Posterior cingulate gyrus (tissue), 11 donors: ENCODE measurements at places on chromosomes 16 and 17.

GRCh38 chr17:65561452-65562205 lies at the start of gene AXIN2:
AXIN2 (minus strand) TSS chr17:65561648; CDS start chr17:65558620, 3,028 bp downstream.
- DNase-seq = peak; percentile 87

GRCh38 chr17:77531002-77531401 lies 390.2 kb downstream of the SEC14L1 start:
- no peak for DNase-seq

DNA sequence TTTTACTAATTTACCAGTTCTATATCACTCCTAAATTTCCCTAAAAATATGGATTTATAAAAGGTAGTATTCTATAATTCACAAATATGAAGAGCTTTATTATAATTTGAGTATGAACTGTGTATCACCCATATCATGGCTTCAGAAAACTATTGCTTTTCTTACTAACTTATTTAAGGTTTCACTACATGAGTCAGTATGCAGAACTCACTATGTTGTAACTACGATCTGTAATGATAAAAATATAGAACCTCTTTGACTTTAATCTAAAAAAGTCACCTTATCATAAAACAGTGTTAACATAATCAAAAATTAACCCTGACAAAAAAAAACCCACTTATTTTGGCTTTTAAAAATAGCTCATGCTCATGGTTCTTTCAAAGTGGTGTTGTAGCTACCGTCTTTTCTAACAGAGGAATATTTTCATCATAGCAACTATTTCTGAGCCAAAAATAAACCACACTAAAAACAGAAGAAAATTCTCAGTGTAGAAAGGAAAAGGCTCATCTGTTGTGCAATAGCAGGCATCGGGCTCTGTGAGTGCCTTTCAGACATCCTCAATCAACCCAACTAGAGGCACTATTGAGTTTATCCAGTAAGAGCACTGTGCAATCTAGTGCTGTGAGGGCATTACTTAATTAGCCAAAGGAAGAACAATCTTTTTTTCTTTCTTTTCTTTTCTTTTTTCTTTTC lies 42.1 kb downstream of the ITGAM start:
- no peak for DNase-seq

DNA sequence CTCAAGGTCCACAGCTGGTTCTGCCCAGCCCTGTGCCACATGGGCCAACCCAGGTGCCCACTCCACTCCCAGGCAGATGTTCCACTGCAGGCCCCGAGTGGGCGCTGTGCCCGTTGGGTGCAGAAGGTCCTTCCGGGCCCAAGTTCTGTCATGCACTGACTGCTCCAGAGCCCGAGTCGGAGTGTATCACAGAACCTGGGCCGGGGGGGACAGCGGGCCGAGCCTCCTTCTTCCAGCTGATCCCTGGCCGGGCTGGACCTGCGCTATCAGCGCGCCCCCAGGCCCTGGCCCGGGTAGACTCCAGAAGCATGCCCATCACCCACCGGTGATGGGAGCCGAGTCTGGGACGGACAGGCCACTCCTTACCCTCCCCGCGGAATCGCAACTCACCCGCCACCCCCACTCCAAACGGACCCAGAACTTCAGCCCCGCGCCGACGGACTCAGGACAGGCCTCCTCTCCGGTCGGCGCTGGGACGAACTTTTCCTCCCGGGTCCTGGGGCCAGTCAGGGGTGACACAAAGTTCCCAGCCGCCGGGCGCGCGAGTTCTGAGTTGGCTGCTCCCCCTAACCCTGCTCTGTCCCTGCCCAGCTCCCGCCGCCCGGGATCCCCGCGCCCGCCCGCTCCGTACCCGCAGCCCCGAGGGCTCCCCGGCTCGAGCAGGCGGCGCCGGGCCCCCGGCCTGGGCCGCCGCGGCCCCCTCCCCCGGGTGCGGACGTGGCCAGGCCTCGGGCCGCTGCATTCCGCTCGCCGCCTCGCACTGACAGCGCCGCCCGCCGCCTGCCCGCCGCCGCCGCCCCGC lies at the start of gene COPZ2:
Gene COPZ2 (minus strand): TSS at position 762 of the 802 bp plus-strand sequence. CDS start 20 bp downstream, at position 742.
- peak; percentile 80 for DNase-seq

- no peak for DNase-seq
Observed at GRCh38 chr16:24178496-24178895, 77.6 kb upstream of the CACNG3 start.

DNA sequence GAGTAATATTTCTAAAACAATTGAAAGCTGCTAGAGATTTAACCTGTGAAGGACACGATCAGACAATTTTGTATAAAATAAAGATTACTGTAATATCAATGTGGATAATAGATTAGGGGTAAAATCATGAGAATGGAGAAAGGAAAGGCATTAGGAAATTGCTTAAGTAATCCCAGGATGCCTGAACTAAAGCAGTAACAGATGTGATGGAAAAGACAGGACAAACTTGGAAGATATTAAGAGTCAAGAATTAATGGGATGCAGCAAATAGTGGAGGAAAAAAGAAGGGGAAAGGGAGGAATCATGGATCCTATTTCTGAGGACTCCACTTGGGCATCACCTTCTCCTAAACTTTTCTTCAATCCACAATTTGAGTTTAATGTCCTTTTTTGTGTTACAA lies 437.1 kb upstream of the PMFBP1 start:
- DNase-seq = no peak

GRCh38 chr16:11539641-11540050 lies 47.1 kb downstream of the LITAF start:
- DNase-seq = no peak

DNA sequence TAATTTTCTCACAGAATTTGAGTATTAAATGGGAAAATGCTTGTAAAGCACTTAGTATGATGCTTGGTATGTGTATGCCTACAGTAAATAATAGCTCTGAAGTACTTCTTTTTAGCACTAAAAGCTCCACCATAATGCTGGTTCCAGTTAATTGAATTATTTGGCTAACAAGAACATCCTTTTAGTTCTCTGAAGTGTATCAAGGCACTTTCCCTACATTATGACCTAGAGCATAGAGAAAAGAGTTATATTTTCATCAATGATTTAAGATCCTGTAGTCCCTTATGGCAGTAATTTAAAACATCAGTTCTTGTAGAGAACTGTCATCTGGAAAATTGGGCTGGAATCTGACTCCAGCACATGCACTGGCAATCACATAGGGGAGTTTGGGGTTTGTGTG lies 21.9 kb upstream of the PHAF1 start:
- DNase-seq = no peak

DNA sequence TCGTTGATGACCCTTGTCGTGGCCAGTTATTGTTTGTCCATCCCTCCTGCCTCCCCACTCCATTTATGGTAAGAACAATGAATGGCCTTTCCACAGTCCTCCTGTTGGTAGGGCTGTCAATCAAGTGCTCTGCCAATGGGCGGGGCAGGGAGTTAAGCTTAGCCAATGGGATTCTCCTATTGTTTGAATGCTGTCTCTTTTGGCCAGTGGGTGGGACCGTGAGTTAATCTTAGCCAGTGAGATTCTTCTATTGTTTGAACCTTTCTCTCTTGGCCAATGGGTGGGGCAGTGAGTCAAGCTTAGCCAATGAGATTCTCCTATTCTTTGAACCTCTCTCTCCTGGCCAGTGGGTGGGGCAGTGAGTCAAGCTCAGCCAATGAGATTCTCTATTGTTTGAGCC lies 85.4 kb downstream of the IRX3 start:
- DNase-seq = no peak

DNA sequence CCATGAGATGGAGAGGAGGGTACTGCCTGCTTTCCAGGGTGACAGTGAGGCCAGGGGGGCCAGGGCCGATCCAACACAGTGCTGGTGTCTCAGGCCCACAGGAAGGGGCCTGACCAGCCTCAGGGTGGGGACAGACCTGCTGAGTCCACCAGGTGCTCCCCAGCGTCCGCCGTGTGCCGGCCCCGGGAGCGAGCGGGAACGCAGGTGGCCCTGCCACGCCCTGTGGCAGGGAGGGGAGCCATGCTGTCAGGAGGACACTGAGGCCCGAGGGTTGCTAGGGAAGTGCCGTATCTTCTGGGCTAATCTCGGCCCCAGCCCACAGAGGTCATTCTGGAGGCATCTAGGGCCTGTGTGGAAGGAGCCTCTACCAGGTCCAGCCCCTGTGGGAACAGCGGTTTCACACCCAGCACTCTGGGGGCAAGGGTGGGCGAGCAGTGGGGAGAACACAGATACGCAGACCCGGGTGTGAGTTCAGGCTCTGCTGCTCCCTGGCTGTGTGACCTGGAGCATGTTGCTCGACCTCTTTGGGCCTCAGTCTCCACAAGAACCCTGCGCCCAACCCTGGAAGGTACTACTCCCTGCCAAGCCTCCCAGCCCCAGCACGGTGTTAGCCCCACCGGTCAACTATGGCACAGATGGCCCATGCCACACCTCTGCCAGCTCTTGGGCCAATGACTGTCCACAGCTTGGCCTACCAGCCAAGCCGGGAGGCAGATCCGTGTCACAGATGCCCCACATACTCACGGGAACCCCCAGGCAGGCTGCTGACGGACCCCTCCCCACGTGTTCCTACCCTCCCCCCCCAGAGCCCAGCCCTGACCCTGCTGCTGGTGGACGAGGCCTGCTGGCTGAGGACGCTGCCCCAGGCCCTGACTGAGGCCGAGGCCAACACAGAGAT lies 43.9 kb upstream of the ZC3H18 start:
- DNase-seq = no peak

GRCh38 chr16:25838724-25839186 lies 147.0 kb downstream of the HS3ST4 start:
- DNase-seq = peak; percentile 8

- DNase-seq = peak; percentile 68
Observed at GRCh38 chr16:85291302-85292148, 179.3 kb upstream of the CIBAR2 start.

DNA sequence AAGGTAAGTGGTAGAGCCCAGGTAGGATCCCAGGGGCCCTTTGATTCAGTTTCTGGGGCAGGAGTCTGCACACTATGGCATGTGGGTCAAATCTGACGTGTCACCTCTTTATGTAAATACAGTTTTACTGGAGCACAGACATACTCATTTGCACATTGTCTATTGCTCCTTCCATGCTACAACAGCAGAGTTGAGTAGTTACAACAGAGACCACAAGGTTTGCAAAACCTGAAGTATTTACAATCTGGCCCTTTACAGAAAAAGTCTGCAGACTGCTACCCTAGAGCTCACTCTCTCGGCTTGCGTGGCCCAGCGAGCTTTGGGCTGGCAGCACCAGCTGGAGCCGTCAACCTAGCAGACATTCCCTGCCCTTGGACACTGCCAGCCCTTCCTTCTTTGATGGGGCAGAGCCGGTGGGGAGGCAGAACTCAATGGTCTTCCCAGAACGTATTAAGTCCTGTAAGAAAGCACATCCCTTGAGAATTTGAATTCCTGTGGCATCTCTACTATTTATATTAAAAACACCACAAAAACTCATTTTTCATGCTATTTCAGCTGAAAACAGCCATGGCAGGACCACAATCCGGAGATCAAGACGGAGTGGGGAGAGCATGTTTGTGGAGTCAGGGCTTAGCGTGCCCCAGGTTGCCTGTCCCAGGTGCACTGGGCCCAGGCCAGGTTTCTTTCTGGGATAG lies 133.1 kb upstream of the NUDT7 start:
- DNase-seq = no peak

GRCh38 chr16:1912215-1912543 lies 6.0 kb downstream of the HS3ST6 start:
- no peak for DNase-seq

GRCh38 chr16:81517629-81518438 lies 73.2 kb downstream of the CMIP start:
- DNase-seq = no peak

- no peak for DNase-seq
Observed at GRCh38 chr16:53908731-53909130, 204.8 kb downstream of the FTO start.

DNA sequence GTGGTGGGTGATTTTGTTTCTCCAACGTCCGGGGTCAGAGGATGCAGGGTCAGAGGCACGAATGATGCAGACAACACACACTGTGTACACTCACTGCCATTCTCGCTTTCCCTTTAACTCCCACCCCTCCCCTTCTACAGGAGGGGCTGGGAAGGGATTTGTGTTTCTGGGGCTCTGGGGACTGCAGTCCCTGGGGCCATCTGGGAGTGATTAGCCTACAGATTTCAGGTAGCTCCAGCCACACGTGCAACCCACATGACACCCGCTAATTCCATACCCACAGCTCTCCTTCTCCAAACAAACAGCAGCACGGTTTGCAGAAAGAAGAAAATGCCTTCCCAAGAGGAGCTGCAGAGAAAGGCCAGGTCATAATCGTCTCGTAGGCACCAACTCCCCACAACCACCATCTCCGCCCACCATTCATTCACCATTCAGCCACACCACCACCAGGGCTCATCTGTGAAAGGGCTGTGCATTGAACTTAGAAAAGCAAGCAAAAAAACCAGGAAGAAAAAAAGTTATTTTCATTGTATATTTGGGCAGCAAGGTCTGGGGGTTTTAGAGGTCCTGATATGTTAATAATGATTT lies 9.4 kb upstream of the SOX9 start:
- no peak for DNase-seq

GRCh38 chr17:61926826-61927207 lies 965 bp downstream of the INTS2 start:
- no peak for DNase-seq

- DNase-seq = no peak
Observed at GRCh38 chr16:59411961-59412841, 678.1 kb upstream of the GOT2 start.

DNA sequence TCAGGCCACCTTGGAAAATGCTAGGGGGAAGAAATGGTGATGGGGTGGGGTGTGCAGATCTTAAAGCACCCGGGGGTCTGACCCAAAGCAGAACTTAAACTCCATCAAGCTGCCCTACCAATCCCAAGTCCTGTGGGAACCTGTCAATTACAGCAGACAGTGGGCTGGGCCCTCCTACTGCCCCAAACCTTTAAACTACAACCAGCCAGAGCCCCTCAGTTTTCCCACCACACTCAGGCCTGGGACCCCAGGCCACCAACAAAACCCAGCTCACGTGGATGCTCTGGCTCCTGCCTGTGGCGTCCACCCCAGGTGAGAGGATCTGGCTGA lies 2.7 kb downstream of the MYO18A start:
- DNase-seq = peak; percentile 66

GRCh38 chr16:84942786-84943185 lies 68.5 kb downstream of the ZDHHC7 start:
- DNase-seq = no peak

DNA sequence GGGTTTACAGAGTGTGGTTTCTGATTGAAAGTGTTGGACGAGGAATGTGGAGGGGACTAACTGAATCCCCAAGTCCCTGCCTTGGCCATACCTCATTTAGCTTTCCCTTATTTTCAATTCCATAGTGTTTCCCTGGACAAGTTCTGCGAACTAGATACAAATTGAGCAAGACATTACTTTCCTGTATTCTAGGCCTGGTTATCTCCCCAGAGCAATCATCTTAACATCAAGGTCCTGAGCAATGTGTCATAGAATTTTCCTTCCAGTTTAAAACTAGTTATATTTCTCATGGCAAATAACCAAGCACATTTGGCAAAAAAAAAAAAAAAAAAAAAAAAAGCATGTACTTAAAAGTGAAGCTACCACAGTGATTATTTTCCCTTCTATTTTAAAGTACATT lies 330.1 kb downstream of the CDH11 start:
- no peak for DNase-seq

GRCh38 chr16:85943711-85944110 lies 44.7 kb downstream of the IRF8 start:
- DNase-seq = no peak

DNA sequence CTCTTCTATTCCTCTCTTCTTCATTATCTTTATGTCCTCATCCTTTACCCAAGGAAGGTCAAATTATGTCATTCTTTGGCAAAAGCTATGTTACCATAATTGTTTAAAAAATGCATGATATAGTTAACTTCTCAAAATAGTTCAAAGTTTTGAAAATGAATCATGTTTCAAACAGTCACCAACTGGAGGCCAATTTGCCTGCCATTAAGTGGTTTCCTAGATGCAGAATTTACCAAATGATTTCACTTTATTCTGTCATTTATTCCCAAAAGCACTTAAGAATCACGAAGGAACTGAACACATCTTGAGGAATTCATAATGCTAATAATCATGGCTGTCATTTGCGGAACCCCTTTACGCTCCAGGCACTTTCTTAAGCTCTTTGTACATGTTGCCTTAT lies 190.9 kb upstream of the CDH11 start:
- DNase-seq = no peak
